ENCODE measurements at places on chromosomes 7 and 10.

DNA sequence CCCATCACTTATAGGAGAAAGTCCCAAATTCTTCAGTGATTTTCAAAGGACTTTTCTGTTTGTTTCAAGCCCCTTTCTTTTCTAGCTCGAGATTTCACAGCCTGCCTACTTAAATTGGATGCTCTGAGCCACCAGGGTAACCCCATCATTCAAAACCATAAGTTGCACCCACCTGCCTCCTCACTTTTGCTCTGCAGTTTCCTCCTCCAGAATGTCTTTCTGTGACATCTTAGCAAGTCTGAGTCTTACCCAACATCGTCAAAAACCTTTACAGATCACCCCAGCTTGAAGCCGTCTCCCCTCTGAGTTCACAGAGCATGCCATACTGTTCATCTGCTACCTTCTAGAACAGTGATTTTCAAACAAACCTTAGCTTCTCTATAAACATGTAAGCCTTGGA lies 64.3 kb upstream of the CACNB2 start:
- DNase-seq = no peak

DNA sequence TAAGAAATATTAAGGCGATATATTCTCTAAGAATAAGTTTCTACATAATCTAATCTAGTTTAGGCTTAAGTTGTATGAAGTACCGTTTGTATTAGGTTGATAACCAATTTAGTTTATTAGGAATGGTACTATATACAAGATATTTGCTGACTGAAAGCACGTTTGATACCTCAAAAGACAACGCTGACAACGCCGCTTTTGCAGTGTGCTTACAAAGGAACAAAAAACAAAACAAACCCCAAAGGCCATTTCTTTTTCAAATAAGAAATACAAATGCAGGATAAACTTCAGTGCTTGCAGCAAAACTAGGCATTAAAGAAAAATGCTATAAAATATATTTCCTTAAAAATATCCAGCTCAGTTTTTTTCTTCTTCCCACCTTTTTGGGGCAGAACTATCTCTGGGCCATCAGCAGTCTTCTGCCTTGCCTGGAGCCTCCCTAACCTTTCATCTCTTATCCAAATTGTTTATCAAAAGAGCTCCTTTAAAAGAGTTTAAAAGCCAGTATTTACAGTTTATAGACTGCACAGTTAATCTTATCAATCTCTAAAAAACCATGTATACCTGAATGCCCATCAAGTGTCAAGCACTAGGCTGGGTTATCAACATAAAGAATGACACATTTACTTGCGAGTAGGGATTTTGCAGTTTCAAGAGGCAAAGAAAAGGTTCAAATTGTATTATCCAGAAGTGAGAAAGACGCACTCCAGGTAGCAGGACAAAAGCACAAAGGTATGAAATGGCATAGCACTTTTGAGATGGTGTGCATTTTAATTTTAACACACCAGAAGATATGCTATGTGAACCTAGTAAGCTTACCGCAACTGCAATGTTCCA lies 4.1 kb upstream of the KMT2E start:
- DNase-seq = no peak

DNA sequence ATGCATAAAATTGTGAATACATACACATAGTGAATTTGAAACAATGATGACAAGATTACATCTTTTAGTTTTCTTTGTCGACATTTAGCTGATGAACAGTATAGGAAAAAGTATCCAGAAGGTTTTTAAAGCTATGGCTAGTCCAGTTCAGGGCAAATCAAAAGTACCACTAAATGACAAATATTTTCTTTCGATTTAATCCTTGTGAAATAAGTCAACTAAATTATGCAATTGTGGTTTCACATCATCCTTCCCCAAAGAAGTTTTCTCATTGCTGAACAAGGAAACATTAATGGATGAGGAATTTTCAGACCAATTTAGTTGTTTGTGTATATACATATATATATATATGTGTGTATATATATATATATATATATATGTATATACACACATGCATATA lies 774.0 kb downstream of the DNAJB9 start:
- no peak for DNase-seq

DNA sequence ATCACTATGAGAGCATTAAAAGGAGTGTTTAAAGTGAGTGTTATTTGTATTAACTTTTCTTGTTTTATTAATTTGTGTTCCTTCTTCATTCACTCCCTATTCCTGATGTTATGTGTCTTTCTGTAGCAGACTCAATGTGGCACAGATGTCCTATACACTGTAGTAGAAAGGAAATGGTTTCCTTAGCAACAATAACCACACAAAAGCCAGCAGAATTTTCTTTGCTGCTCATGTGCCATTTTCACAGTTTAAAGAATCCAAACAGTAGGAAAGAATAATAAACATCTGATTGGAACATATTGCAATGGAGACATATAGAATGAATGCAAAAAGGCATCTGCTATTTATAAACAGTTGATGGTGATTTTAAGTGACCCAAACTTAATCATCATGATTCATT lies 763.6 kb downstream of the PHTF2 start:
- no peak for DNase-seq

GRCh38 chr7:23410446-23411183 lies 59.7 kb downstream of the IGF2BP3 start:
- DNase-seq = no peak

DNA sequence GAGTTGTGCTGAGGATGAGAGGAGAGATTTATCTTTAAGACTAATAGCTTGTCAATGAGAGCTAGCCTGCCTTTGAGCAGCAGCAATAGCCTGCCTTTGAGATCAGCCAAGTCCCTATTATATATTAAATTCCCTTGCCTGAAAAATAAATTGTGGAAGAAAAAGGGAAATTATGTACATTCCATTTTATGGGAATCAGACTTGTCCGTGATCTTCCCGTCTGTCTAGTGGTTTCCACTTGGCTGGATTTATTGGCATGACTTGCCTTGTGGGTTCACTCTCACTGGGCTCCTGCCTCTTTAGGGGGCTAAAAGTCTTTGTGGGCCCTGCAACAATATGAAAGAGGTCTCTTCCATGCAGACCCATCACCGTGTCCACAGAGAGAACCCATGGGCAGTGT lies 171.7 kb upstream of the FRMD4A start:
- DNase-seq = no peak

GRCh38 chr7:106740806-106741205 lies 79.8 kb upstream of the CCDC71L start:
- DNase-seq = no peak

DNA sequence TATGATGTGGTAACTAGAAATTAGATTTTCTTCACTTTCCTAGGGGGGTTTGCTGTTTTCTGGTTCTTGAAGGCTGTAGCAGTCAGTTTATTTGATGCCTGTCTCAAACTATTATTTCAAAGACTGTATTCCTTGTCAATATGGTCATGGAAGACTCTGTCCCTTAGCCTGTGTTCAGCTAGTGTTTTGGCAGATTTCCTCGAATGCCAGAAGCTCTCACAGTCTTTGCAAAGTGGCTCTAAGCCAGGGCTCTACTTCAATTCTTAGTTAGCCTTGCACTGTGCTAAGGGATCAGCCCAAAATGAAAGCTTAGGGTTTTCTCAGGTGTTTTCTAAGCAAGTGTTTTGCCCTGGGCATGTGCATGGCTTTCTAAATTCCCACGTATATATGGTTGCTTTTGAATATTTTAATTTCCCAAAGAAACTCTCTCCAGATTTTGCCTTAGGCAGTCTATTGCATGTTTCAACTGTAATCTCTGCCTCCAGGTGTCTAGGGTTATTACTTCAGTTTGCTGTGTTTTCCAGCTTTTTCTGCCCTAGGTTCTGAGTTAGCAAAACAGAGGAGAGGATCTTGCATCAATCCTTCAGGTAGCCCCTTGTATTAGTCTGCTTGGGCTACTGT lies 7.2 kb upstream of the C1GALT1 start:
- no peak for DNase-seq

GRCh38 chr7:711922-712380 lies 14.5 kb upstream of the DNAAF5 start:
- DNase-seq = no peak

DNA sequence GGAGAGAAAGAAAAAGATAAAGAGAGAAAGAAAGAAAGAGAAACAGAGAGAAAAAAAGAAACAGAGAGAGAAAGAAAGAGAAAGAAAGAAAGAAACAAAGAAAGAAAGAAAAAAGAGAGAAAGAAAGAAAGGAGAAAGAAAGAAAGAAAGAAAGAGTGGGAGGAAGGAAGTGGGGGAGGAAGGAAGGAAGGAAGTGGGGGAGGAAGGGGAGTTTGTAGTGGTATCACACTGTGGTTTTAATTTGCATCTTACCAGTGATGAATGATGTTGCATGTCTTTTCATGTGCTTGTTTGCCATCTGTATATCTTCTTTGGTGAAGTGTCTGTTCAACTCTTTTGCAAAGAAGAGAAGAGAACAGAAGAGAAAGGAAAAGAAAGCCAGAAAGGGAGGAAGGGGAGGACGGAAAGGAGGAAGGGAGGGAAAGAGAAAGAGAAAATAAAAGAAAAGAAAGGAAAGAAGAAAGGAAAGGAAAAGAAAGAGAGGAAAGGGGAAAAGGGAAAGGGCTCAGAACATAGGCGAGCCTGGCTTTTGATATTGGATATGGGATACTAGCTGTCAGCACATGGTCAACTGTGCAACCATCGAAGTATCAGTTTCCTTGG lies 79.2 kb upstream of the FRMD4A start:
- DNase-seq = no peak

- no peak for DNase-seq
These were observed 76.7 kb downstream of the CALD1 start for GRCh38 chr7:134856091-134856490.

DNA sequence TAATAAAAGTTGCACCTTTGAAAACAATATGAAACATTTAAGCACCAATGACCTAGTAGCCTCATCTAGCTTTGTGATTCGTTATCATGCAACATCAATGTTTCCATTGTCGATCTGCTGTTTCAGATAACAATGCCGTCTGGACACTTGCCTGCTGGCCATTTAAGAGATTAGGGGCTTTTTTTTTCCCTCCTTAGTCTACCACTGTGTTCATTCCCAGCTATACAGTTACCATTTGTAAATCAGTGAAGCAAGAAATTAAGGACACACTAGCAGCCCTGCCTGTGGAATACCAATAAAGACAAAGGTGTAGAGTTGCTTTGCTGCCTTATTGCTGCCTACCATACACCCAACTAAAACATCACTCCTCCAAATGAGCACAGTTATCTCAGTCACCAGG lies 37.6 kb upstream of the MYO3A start:
- no peak for DNase-seq

All from CD8-positive, alpha-beta T cell (primary cell).